ENCODE measurements at places on chromosomes 11 and 22.
A peak's percentile ranks its signal among the peaks of the same experiment; 100 is the strongest.

GRCh38 chr11:64095273-64095817 is 59.6 kb downstream of the FLRT1 start:
- no peak for DNase-seq

DNA sequence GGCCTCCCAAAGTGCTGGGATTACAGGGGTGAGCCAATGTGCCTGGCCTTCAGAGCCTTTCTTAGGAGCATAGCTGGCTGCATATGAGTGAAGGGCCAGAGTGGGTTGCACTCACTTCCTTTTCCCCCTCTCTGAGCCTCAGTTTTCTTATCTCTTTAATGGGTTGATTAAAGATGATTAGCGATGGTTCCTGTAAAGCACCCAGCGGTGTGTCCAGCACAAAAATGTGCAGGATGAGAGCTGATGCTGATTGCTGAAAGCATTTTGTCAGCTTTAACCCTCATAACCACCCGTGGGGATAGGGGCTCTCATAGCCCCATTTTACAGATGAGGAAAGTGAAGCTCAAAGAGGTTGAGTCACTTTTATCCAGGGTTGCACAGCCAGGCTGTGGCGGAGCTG is 5.5 kb downstream of the CACNA1I start:
- DNase-seq: no peak

DNA sequence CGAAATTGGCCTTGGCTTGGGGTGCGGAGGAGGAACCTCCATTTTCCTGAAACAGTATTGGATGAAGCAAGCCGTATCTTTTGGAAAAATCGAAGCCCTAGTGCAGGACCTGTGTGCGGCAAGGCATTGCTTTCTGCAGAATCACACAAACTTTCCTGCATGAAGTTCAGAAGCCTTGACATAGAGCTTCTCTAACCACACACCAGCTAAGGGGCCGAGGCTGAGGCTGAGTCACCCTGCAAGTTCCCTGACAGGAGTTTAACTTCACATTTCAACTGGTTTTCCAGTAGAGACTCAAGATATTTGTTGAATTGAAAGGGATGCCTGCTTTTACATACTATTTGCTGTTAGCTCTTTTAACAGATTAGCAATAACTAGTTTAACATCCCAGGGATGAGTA is 67.8 kb downstream of the TCF20 start:
- DNase-seq: no peak

- no peak for DNase-seq
Observed at GRCh38 chr11:62494246-62494645, 52.4 kb downstream of the AHNAK start.

- DNase-seq: no peak
Observed at GRCh38 chr22:19693981-19694670, 20.2 kb upstream of the SEPTIN5 start.

- no peak for DNase-seq
Observed at GRCh38 chr11:102843489-102843888, at the start of gene MMP3. MMP3 (minus strand) TSS chr11:102843609; CDS start chr11:102843546, 63 bp downstream.

DNA sequence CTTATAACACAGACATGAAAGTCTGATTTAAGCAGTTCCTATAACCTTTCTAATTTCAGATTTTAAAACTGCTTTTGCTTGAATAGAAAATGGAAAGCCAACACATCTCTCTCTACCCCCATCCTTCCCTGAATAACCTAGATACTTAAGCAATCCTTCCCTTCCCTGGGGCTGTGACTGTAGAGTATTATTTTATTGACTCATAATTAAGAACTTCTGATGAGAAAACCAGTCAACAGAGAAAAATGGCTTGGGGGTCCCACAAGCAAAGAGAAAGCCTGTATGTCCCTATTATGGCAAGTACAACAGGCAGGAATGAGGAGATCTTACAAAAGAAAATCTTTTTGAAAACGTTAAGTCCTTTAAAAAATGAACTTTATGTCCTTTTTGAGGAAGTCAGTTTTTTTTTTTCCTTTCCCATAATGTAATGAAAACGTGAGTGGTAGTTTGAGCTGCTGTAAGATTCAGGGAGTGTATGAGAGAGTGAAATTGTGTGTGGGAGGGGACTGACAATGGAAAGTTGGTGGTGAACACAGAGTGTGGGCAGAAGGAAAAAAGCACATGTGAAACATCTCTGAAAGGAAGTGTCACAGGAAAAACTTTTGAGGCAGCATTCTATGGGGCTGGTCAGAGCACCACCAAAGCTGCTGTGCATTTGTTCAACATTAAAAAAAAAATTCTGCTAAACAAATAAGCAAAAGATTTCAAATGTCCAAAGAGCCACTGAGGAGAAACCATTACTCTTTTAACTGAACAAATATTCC is 154.6 kb downstream of the MAML2 start:
- no peak for DNase-seq

DNA sequence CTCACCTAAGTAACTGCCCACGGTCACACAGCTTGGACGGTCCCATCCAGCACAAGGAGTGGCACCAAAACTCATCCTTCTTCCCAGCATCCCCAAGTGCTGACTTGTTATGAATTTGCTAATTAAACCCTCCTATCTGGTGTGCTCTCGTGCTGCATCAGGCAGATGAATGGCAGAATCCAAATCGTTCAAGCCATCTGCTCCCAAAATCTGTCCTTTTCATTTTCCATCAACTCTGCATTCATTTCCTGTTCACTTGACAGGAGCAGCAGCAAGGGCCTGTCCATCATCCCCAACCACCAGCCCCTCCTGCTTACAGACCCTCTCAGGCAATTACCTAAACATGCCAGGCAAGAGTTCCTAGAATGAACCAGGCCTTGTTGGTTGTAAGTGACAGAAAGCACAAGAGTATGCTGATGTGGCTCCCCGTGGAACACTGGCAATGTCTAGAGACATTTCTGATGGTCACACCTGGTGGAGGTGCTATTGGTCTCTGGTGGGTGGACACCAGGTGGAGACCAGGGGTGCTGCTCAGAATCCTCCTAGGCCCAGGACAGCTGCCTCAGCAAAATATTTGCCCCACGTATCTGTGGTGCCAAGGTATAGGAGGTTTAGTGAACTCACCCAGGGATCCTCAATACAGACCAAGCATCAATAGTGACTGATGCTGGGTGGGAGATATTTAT is 832.5 kb downstream of the TBC1D22A start:
- no peak for DNase-seq

DNA sequence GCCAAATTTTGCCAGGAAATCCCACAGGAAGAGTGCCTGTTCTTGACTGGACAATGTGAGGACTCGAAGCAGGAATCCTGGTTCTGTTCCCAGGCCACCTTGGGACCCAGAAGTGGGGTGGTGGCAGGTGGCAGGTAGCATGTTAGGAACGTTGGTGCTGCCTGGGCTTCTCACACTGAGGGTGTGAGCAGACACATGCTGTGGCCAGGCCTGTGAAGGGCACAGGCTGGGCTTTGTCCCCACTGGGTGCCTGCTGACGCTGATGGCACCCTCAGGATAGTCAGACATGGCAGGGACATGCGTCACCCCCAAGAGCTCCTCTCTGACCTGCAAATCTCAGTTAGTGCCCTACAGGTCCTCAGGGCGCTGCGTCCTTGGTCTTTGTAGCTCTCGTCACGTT is 21.1 kb upstream of the NECTIN1 start:
- no peak for DNase-seq

DNA sequence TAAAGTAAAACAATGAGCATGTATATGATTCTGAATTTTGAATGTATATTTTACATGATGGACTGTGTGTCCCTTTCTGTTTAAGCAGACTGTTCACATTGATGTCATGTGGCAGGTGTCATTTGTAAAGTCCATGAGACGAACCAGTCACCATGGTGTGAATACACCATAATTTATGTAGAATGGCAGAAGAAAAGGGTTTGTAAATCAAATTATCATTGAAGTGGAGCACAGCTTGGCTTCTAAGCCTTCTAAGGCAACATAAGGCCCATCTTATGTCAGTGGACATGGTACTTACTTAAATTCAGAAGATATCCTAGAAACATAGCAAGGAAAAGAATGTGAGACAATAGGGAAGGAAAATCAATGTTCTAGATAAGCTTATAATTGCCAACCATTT is 4.4 kb downstream of the MAP6 start:
- no peak for DNase-seq

DNA sequence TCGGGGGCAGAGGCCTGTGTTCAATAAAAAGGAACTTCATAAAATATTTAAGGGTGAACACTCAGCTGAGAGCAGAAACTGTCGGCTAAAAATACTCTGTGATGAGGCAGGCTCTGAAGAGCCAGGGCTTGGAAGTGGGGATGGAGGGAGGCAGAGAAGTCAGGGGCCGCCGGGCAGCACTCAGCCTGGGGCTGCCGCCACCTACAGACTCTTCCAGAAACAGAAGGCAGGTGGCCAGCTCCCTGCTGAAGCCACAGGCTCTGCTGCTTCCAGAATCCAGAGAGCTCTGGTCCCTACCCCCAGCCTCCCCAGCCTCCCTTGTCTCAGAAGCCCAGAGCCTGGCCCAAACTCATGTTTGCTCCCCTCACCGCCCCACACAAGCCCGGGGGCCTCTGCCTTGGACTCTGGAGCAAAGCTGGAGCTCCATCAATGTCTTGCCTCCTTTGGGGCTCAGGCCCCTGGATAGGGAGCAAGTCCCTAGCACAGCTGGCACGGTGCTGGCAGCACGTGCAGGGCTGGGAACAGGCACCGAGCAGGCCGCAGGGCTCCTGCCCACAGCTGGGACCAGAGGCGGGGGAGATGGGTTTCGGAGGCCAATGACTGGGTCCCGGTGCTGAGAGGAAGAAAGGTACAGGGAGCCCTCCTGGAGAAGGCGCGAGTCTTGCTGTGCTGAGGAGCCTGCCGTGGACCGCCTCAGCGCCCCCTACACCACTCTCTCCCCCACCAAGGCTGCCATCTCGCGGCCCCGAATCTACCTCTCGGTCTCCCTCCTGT is 8.2 kb downstream of the LRFN4 start:
- DNase-seq: no peak

DNA sequence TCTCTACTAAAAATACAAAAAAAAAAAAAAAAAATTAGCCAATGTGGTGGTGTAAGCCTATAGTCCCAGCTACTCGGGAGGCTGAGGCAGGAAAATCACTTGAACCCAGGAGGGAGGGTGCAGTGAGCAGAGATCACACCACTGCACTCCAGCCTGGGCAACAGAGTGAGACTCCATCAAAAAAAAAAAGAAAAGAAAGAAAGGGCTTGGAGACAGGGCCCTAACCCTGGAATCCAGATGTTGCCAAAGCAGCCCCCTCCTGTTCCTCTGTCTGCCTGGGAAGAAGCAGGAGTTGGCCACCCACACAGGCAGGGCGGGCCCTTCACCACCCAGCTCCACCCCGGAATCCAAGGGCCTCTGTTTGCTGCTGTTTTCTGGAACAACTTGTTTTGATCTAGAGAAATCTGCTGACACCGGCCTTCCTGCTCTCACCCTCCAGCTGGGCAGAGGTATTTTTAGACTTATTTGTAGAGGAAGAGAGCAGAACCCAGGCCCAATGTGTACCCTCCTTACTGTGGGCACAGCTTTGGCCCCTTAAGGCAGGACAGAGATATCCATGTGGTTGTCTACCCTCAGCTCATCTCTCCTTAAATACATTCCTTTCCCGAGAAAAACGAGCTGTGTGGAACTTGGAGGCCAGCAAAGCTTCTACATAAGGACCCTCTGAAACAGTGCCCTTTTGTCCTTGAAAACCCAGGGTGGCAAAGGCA is 2.7 kb upstream of the NEAT1 start:
- peak; percentile 52 for DNase-seq

Measured in H1 (cell line).